ENCODE measurements at places on chromosomes 12 and 14. TPM values are rescaled to one million over a fixed set of nuclear protein-coding genes. Genes with fewer than 3 reads are reported as not detected.

Gene CYP46A1
- 0.52 TPM for total RNA-seq

Gene RITA1
- total RNA-seq: 66.8 TPM

Gene TAS2R42
- total RNA-seq: not detected

Gene TDP1
- total RNA-seq: 51.4 TPM

Gene SYNDIG1L
- not detected for total RNA-seq
